Neural progenitor cell (in vitro differentiated cells): ENCODE measurements at places on chromosomes 7 and 10. TPM values are rescaled to one million over a fixed set of nuclear protein-coding genes. Genes with fewer than 3 reads are reported as not detected.

DNA sequence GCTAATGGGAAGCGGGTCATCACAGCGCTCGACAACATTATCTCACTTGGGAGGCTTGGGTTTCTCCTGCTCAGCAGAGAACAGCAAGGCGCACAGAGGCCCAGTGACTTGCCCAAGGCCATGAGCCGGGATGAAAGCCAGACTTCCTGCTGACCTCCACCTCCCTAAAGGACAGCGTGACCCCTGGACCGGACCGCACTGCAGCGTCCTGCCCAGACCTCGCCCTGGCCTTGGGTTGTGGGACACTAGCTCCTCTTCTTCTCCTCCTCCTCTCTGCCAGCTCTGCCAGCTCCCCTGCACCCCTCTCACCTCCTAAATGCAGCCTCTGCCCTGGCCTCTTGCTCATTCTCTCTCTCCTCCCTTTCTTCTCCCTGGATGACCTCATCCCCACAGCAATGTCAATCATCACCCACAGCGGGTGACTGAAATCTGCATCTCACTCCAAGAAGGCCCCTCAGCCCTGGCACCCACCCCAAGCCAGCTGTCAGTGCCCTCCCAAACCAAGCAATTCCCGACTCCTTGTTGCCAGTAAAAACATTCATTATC lies 19.4 kb downstream of the SPOCK2 start:
- no peak for DNase-seq

GRCh38 chr10:12198156-12198555 lies 2.2 kb downstream of the CDC123 start:
- no peak for DNase-seq

DNA sequence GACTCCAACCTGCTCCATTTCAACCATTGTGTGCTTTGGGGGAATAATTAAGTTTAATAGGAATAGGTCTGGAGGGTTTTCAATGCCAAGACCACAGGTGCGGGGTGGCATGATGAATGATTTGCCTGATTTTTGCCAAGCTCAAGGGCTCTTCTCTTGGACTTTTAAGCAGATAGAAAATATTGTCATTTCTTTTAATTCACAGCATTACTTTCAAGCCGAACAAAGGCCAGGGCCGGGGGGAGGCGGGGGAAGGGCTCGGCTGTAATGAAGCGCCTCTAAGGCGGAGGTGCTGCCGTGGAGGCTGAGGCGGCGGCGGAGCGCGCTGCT lies 6.5 kb downstream of the PTF1A start:
- peak; percentile 71 for DNase-seq

GRCh38 chr7:132343199-132343598 lies 233.1 kb downstream of the PLXNA4 start:
- no peak for DNase-seq

DNA sequence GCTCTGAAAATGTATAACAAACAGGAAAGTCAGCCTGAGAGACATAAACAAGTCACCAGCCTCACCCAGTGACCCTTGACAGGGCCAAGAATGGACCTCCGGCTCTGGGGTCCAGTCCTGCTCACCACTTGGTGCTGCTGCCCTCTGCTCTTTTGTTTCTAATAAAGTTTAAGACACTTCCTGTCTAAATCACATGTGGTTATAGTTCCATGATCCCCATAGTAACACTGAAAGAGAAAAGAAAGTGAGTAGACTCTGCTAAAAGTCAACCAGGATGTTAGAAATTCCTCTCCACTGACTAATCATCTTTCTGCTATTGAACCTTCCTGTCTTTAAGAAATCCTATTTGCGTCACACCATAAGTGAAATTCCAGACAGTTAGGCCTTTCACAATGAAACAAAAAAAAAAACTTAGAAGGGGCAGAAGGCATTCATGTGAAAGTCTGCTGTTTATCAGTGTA lies 179.2 kb upstream of the BET1 start:
- peak; percentile 11 for DNase-seq

- DNase-seq: peak; percentile 35
Observed at GRCh38 chr10:117462424-117462792, 80.1 kb upstream of the EMX2 start.

DNA sequence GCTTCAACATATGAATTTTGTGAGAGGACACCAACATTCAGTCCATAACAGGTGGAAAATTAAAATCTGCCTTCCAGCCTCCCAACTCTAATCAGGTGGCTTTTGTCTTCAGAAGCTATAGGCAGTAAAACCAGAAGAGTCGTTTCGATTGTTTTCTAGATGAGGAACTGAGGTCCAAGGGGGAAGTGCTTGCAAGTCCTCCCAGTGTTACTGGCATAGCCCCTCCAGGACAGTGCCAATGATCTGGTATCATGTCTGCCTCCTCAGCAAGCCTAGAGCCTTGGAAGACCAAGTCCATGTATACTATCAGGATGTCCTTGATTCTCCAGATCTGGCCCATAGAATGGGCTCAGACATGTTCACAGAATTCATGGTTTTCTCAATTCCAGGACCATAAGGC lies 16.9 kb downstream of the CYP26A1 start:
- DNase-seq: no peak

DNA sequence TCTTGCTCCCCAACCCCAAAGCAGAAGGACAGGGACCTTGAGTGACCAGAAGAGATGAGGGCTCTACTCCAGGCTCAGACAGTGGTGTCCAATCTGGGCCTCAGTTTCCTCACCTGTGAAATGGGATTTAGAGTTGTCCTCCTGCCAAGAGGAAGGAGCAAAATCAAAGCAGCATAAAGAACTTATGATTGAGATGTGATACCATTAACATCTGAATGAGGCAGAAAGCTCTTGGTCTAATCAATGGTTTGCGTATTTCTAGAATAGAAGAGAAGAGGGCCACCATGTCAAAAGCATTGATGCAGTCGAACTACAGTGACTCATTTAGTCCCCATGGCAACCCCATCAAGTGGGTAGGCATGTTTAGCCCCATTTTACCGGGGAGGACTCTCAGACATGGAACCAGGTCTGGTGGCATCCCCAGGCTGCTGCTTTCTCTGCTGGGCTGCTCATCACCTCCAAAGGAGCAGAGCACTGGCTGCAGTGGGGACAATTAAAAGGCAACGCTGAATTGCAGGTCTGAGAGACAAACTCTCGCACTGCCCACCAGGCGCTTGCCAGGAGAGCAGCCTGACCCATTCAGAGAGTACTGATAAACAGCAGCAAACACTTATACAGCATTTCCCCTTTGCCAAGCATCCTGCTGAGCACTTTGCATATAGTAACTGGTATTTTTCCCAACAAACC lies 175.9 kb downstream of the NEURL1 start:
- DNase-seq: no peak

- DNase-seq: peak; percentile 81
Observed at GRCh38 chr10:121708728-121709674, 110.8 kb upstream of the FGFR2 start.

DNA sequence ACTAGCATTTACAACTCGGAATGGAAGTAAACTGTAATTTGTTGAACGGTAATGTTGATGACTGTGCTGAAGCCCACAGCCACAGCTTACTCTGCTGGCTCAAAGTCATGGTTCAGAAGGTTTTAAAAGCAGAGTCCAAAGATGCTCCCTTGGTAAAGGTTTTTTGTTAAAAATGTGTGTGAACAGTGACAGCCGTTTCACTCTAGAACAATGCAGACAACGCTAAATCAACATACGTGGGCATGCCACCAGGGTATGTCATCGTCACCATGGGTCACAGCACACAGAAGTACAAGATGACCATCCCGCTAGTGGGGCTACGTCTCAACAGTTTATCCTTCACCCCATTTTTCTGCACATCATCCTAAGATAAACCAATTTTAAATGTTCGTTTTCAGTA lies 106.5 kb upstream of the LANCL2 start:
- DNase-seq: no peak

DNA sequence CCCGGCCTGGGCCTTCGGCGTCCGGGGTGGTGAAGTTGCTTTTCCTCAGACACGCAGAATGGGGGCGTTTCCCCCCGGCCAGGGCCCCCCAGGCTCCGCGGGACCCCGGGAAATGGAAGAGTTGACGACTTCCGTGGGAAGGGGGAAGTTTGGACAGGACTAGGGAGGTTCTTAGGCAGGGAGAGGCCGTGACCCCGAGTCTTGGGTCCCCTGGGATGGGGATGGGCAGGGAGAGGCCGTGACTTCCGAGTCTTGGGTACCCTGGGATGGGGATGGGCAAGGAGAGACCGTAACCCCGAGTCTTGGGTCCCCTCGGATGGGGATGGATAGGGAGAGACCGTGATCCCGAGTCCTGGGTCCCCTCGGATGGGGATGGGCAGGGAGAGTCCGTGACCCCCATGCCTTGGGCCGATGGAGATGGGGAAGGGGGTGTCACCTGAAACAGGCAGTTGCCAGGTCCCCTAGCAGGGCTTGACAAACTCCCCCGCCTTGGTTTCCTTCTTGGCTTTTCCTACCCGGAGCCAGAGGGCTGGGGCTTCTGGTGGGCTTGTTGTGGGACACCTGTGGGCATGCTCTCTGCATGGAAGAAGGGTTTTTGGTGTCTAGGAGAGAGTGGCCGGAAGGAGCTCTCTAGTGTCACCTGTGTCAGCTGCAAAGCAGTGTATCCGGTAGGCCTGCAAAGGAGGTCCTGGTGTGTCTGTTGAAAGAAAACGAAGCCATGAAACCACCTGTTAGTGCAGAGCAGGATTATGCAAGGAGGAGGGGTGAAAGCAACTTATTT lies 1.1 kb downstream of the TRRAP start:
- peak; percentile 48 for DNase-seq

DNA sequence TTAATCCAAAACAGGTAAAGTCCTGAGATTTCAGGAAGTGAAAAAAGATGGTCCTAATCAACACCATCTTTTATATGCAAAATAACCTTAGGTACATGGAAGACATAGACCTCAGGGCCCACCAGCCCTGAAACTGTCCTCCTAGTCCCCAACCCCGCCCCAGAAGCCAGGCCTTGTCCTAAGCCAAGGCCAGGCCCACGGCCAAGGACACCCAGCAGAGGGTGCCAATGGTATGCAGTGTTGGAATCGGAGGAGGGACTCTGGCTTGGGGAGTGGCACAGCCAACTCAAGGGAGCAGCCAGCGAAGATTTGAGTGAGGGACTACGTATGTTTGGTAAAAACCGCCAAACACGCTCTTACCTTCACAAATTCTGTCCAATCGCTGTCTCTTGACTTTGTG lies 96.7 kb downstream of the ZRANB1 start:
- no peak for DNase-seq

GRCh38 chr10:101272229-101272868 lies 43.1 kb upstream of the LBX1 start:
- DNase-seq: peak; percentile 83

DNA sequence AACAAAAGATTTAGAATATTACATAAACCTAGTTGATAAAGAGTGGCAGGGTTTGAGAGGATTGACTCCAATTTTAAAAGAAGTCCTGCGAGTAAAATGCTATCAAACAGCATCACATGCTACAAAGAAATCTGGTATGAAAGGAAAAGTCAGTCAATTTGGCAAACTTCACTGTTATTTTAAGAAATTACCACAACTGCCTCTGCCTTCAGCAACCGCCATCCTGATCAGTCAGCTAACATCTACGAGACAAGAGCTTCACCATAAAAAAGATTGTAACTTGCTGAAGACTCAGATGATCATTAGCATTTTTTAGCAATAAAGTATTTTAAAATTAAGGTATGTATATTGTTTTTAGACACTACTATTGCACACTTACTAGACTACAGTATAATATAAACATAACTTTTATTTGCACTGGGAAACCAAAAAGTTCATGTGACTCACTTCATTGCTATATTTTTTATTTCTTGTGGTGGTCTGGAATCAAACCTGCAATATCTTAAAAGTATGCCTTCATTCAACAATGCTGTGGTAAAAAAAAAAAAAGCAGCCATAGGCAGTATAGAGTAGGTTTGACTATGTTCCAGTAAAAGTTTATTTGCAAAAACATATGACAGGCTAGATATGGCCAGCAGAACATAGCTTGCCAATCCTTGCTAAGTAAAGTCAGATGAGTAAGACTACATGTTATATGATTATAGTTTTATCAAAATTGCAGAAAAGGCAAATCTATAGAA lies 74.4 kb downstream of the GLCCI1 start:
- no peak for DNase-seq

- DNase-seq: peak; percentile 25
Observed at GRCh38 chr10:22573820-22574569, 140.4 kb downstream of the PIP4K2A start.

GRCh38 chr7:82210416-82211184 lies 233.0 kb downstream of the CACNA2D1 start:
- DNase-seq: no peak

GRCh38 chr10:119087271-119087882 lies 6.8 kb upstream of the EIF3A start:
- DNase-seq: no peak

- no peak for DNase-seq
Observed at GRCh38 chr10:29636178-29636577, 1.4 kb upstream of the SVIL start.

- peak; percentile 14 for DNase-seq
Observed at GRCh38 chr7:121936951-121937623, 64.1 kb downstream of the PTPRZ1 start.

PVRIG gene
- total RNA-seq: not detected in 2 replicates

AUTS2 gene
- 47.1 and 50.0 TPM in 2 replicates for total RNA-seq

PSMG3 gene
- total RNA-seq: 31.1 and 50.3 TPM in 2 replicates

LIPM gene
- total RNA-seq: not detected in 2 replicates

RFC2 gene
- 66.0 and 71.3 TPM in 2 replicates for total RNA-seq

SKIDA1 gene
- 123 and 127 TPM in 2 replicates for total RNA-seq

PRSS37 gene
- total RNA-seq: not detected in 2 replicates

NXPH1 gene
- total RNA-seq: 0.71 TPM in 1 of 2 replicates, not detected in the other
